Stimulated activated CD8-positive, alpha-beta memory T cell treated with anti-CD3 and anti-CD28 coated beads, Interleukin-4, amount 100 ng/mL, for 48 hours (primary cell): ENCODE measurements at places on chromosomes 12 and 14.

- DNase-seq = no peak
These were observed 14.6 kb upstream of the DENND5B start for GRCh38 chr12:31605531-31605930.

DNA sequence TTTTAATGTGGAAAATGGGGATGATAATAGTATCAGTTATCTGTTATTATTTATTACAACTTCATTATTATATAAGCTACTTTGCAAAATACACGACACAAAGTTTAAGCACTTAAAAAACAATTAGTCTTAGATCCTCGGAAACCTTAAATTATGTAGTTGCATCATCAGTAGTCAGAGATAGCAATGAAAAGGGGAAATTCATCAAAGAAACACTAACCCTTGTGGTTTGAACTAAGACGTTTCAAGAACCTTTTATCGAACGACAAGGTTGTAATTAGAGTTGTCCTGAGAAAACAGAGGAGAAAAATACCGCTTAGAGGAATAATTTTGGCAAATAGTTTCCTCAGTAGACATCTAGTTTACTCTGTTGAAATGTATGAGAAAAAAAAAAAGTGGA lies 198.5 kb downstream of the PTPRO start:
- DNase-seq = no peak

DNA sequence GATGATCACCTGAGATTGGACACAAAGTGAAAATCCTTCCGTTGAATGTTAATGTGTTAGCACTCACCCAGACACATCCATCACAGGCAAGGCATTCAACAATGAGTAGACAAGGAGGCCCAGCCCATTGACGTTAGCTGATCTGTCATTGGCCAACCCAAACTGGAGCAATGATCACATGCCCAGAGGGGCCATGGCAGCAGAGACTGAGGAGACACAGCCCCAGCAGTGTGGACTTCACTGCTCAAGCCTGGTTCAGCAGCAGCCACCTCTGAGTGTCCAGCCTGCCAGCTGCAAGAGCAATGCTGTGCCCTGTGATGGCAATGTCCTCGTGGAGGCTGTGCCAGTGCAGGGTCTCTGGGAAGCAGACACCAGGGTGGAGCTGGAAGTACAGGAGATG lies 622.2 kb downstream of the AACS start:
- no peak for DNase-seq

GRCh38 chr14:58817846-58818245 lies 180.1 kb downstream of the DACT1 start:
- no peak for DNase-seq

- DNase-seq = no peak
These were observed 344.2 kb downstream of the ATP23 start for GRCh38 chr12:58285551-58285950.

- no peak for DNase-seq
These were observed 3.2 kb downstream of the TMBIM4 start for GRCh38 chr12:66166561-66166960.

DNA sequence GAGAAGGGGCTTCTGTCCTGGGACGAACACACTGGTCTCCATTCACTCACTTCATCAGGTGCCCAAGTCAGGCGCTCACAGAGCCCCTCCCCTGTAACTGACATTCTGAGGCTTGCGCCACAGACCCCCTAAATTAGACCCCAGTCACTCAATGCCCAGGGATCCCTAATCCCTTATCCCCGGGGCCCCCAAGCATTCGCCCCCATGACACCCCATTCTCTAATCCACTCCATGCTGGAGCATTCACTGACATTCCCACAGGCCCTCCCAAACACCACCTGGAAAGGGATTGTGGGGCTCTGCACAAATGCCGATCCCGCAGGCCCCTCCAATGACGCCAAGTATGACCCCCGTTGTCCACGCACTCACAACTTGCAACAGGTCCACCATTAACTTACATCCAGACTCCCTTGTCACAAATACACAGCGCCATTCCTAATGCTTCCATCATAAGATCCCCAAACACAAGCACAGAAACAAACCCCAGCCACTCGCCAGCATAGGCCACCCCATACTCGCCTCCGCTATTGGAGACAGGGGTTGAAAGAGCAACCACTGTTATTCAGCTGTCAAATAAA lies 1.5 kb downstream of the ZNF605 start:
- no peak for DNase-seq

DNA sequence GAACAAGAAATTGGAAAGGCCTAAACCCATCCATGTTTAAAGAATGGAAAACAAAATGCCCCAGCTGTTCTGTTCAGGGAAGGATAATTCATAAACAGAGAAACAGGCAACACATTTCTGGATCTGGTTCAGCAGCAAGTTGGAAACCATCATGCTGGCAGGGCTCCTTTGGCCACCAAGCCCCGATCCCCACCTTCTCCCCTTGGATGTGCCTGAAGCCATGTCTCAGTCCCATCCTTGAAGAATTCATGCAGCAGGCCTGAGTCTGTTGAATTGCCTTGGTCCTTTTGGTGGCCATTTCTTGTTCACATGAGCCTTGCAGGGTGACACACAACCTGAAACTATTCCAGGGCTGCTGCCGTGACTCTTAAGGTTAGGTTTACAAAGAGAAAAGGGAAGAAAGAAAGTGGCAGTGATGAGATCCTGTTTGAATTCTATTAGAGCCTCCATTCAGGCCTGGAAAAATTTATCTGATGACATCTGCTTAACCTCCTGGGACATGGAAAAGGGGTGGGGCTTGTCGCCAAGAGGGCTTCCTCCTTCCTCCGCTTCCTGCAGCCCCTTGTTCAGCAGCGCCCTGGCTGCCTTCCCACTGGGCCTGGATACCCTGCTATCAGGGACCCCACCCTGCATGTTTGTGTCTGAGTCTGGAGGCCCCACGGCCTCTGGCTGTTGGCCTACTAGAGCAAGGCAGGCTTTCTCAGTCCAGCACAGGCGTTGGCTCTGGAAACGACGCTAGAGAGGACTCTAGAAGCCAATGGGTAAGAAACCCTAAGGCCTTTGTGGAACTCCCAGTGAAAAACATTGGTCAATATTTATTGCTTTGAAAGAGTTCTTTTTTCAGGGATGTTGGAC lies 341.9 kb downstream of the C12orf75 start:
- no peak for DNase-seq

DNA sequence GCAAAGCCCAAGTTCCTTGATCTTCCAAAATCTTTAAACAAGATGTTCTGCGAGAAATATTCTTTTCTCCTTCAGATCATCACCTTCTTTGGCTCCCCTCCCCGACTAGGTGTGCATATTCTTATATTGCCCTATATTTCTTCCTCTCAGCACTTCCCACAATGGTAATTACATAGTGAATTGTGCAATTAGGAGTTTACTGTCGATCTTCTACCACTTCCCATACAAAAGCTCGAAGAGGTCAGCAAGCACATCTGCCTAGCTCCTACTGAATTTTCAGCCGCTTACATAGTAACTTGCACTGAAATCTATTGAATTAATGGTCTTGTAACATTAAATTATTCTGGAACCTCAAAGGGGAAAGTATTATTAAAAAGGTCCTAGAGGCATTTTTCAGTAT lies 16.7 kb downstream of the OSBPL8 start:
- no peak for DNase-seq

GRCh38 chr14:52607061-52607460 lies 54.4 kb downstream of the GPR137C start:
- DNase-seq = no peak

GRCh38 chr14:71711619-71712018 lies 220.6 kb upstream of the RGS6 start:
- DNase-seq = no peak

- DNase-seq = no peak
These were observed 791.5 kb upstream of the MGAT4C start for GRCh38 chr12:87047691-87048090.
